Peyer's patch (tissue), 4 donors: ENCODE measurements at places on chromosomes 7 and 10. TPM values are rescaled to one million over a fixed set of nuclear protein-coding genes. Genes with fewer than 3 reads are reported as not detected.

AVPI1 gene
- total RNA-seq = 15.7 TPM

GRCh38 chr10:122531939-122532338 lies 28.6 kb upstream of the DMBT1 start:
- no peak overlapping the region for H3K27ac ChIP-seq
- no peaks in the 10 kb centered on the region for H3K27me3 ChIP-seq
- H3K4me3 ChIP-seq = no peak overlapping the region
- no peak for DNase-seq
- no peaks in the 10 kb centered on the region for H3K4me1 ChIP-seq

DNA sequence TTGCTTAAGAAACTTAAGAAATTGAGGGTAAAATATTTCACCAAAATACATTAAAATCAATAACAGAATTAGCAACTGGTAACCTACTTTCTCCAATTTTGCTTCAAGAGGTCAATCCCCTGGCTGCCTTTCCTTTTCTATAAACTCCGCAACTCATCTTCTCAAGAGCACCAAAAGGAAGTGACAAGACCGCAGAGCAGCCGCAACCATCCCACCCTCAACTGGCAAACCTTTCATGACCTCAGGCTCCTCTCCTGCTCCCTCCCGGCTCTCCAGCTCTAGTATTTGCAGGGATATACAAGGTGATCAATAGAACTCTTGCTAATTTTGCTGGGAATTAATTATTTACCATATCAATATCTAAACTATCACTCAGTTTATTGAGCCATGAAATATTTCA lies 88.9 kb downstream of the ATE1 start:
- DNase-seq = no peak
- H3K36me3 ChIP-seq = no peaks in the 10 kb centered on the region
- no peaks in the 10 kb centered on the region for H3K4me1 ChIP-seq
- H3K4me3 ChIP-seq = no peak overlapping the region

DEPP1 gene
- 96.0 TPM for total RNA-seq
